Activated CD8-positive, alpha-beta memory T cell treated with anti-CD3 and anti-CD28 coated beads for 1 hour (primary cell): ENCODE measurements at places on chromosomes 16 and 17.

DNA sequence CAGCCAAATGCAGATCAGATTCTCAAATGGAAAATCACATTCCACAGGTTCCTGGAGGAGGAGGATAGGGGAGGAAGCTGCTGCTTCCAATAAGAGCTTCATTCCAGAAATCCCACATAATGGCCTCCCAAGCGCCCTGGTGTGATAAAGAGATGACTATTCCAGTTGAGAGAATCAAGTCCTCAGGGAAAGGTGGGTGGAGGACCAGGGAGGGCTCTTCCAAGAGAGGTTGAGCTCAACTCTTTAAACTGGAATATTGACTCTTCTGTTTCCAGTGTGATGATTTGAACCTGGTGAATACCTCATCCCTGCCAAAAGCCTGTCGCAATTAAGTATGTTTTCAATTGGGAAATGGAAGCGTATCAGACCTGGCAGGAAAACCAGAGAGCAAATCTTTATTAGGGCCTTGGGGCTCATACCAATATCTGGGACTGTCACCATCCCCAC lies 81.4 kb upstream of the DYNLRB2 start:
- no peak for DNase-seq

DNA sequence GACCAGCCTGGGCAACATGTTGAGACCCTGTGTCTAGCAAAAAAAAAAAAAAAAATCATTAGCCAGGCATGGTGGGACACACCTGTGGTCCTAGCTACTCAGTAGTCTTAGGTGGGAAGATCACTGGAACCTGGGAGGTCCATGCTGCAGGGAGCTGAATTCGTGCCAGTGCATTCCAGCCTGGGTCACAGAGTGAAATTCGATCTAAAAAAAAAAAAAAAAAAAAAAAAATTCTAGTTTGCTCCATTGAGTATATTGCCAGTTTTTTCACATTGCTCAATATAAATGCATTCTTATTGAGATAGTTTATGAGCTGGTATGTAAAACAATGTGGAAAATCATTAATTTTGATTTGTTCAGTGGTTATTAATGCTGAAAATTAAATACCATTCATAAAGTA lies 52.0 kb downstream of the ABHD15 start:
- DNase-seq, result no peak

DNA sequence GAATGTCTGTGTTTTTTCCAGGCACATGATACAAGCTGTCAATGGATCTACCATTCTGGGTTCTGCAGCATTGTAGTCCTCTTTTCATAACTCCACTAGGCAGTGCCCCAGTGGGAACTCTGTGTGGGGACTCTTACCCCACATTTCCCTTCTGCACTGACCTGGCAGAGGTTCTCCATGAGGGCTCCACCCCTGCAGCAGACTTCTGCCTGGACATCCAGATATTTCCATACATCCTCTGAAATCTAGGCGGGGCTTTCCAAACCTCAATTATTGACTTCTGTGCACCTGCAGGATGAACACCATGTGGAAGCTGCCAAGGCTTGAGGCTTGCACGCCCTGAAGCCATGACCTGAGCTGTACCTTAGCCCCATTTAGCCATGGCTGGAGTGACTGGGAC lies 56.0 kb downstream of the ACSM2A start:
- no peak for DNase-seq

DNA sequence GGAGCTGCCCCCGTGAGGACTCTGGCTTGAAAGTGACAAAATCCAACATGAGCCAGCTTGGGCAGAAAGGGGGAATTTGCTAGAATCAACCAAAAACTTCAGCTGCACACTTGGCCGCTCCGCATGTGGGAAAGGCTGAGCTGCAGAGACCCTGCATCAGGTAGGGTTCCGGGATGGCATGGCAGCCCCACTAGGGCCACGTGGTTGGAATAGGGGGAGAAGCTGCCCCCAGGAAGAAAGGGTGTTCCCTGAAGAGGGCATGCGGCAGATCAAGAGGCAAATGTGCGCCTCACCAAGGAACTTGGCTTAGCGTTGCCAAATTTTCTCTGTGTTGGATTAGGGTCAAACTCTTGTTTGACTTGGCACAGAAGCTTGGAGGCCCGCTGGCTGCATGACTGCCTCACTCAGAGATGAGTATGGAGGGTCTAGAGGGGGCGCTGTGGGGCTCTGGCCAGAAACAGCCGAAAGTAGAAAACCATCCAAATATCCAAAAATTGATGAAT lies 29.2 kb upstream of the WFIKKN2 start:
- no peak for DNase-seq

- no peak for DNase-seq
These were observed 3.9 kb upstream of the SRCAP start for GRCh38 chr16:30694926-30695693.

DNA sequence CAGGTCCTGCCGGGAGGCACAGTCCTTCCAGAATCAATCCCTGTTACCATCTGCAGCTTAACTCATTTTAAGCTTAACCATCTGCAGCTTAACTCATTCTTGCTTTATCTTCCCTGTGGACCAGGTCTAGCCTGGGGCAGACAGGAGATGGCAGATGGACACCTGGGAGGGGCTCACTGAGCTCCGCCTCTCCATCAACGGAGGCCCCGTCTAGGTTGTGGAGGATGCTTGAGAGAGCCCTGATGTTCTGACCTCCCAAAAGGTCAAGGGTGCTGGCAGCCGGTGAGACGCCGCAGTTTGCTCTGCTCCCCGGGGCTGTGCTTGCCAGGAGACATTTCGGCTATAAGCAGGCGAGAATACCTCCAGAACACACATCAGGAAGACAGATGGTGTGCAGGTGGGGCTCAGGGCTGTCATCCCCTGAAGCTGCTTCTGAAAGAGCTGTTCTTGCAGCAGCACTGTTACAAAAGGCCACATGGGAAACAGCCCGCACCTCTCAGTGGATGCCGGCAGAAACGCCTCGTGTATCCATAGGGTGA lies 41.3 kb downstream of the BAIAP2 start:
- DNase-seq, result no peak

- no peak for DNase-seq
These were observed 146.1 kb downstream of the C16orf78 start for GRCh38 chr16:49519741-49520140.

DNA sequence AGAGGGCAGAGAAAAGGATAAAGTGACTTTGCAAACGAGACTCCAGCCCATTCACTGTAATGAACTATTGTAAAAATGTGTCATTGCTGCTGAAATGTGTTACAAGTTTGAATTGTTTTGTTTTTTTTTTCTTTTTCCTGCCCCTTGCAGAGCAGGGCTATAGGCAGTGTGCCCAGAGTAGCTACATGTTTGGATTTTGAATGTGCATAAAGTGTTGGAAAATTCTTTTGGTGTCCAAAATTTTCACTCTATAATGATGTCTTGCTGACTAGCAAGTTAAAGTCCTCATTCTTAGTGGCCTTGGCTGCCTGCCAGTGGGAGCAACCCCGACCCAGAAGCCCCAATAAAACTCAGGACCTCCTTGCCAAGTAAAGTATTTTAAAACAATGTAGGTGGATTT lies 66.5 kb downstream of the IGF2BP1 start:
- DNase-seq, result no peak

- no peak for DNase-seq
These were observed 1.2 kb upstream of the YPEL2 start for GRCh38 chr17:59330053-59330942.

GRCh38 chr17:56717471-56717870 lies 116.2 kb downstream of the C17orf67 start:
- DNase-seq, result no peak

- DNase-seq, result no peak
These were observed 2.7 kb downstream of the CFAP20 start for GRCh38 chr16:58126451-58126961.

DNA sequence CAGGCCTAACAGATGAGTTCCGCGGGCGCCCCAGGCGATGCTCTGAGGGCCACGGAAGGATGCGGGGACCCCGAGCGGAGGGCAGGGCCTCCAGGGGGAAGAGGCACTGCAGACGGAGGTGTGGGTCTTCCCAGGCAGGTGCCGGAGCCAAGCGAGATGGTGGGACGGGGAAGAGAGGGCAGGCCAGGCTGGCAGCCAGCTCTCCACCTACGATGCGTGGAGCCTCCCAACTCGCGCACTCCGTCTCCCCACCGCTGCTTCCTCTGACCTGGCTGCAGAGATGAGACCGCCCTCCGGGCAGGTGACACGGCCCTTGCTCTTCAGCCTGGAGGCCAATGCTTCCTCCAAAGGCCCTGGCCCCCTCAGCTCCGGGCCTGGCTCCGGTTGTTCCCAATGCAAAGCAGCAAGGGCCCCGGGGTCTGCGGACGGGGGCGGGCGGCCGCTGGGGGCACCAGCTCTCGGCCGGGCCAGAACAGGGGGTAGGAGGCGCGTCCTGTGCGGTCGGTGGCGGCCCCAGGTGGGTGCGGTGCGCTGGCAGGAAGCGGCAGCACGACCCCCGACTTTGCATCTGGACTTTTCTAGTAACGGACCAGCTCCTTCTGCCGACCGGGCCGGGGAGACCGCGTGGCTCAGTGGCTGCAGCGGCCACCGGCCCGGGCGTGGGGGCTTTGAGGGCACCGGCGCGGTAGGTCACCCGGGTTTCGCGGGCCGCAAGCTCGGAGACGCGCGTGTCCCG lies 1.5 kb upstream of the SOX8 start:
- no peak for DNase-seq

GRCh38 chr16:62596584-62596983 lies 560.3 kb upstream of the CDH8 start:
- DNase-seq, result no peak

DNA sequence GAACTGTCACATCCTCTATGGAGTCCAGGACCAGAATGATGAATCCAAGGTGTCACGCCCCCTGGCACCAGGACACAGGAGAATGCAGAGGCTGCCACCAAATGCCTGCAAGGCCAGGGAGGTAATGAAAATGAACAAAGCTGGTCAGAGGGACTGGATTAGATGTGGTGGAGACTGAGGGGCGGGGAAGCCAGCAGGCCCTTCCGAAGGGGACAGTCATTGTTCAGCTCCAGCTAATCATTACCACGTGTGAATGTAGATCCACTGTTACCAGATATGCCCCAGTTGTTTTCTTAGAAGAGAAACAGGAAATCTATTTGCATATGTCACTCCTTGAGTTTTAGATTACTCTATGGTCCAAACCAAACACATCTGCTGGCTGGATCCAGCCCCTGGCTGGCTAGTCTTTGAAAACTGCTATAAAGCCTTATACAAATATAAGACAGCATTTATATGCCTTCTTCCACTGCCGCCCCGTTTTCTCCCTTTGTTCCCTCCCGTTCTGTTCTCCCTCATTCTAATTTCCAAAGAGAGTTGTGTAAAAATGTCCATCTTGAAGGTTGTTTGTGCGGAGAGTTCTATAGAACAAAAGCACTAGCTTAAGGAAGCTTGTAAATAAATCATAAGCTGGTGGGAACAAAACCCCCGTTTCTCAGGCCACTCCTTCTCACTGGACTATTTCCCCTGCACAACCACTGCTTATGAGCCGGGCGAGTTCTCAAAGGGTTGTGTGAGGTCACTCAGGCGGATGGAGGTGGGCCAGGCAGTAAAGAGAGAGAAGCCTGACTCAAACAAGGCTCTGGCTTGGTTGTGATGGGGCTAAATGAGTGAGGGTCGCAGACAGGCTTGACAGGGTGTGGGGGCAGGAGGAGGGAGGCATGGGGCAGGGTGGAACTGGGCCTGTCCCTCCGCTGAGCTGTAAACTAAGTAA lies 14.2 kb downstream of the CRYM start:
- DNase-seq, result no peak

- DNase-seq, result no peak
These were observed 52.7 kb downstream of the BEAN1 start for GRCh38 chr16:66479661-66480264.

- DNase-seq, result no peak
These were observed 46.9 kb upstream of the BAHCC1 start for GRCh38 chr17:81348097-81349055.

- DNase-seq, result no peak
These were observed 213.2 kb upstream of the NLRP1 start for GRCh38 chr17:5797447-5798050.

DNA sequence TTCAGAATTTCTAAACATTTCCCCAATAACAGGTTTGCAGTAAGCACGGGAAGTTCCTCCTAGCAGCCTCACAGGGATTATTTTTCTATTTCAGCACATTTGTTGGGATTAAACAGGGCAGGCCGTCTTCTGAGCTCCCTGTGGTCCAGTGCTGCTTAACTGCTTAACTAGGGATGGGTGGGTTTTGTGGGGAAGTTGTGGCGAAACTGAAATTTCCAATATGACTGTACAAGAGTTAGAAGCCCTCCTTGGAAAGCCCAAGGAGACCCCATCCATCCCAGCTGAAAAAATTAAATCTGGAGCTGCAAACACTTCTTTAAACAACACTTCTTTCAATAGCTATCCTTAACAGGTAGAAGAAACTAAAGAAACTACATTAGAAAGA lies 22.2 kb downstream of the FAM117A start:
- DNase-seq, result no peak

GRCh38 chr17:51359055-51359454 lies 98.7 kb downstream of the UTP18 start:
- no peak for DNase-seq

DNA sequence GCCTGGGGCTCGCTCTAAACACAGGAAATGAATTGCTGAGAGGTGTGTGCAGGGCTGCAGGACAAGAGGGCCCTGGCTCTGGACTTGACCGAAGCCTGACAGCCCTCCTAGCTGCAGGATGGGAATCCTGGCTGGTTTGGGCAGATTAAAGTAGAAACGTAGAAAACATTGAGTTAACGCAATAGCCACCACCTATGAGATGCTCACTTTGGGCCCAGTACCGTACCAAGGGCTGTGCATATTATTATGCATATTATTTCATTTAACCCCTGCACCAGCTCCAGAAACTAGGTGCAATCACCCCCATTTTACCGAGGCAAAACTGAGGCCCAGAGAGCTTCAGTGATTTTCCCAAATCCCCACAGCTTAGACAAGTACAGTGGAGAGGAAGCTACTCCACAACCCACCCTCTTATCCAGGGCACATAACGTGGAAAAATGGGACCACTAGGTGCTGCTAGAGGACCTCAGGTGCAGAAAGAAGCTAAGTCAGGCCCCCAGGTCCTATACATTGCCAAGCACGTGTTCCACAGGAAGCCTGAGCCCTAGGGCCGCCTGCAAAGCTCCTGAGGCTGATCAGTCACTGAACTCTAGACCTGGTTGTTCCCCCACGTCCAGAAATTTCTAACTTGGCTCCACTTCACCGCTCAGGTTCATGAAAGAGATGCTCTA lies 79.2 kb downstream of the MYH11 start:
- no peak for DNase-seq

DNA sequence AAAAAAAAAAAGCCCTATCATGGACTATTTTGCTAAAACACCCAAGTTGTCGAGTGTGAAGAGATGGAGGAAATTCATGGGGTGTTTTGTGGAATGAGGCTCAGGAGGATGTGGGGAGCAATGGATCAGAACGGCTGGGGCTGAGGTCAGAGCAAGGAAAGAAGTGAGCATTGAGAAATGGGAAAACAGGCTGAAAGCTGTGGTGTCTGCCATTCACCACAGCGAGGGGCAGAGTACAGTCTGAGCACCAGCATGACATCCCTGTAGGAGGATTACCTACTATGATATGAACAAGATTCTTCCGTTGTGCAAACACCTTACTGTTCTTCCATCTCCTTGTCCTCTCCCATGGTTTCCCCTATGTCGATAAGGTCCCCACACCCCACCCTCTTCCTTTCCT lies 193.1 kb downstream of the TMEM114 start:
- no peak for DNase-seq

DNA sequence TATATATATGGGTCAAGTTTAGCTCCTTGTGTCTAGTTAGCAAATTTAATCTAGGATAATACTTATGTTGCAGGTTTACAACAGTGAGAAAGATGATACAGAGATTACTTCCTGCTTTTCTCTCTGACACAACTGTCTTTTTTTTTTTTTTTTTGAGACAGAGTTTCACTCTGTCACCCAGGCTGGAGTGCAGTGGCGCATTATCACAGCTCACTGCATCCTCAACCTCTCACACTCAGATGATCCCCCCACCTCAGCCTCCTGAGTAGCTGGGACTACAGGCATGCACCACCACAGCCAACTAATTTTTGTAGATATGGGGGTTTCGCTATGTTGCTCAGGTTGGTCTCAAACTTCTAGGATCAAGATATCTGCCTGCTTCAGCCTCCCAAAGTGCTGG lies 706.9 kb upstream of the SOX9 start:
- DNase-seq, result no peak
